ENCODE measurements at places on chromosomes 6 and 20.
A peak's percentile ranks its signal among the peaks of the same experiment; 100 is the strongest.

DNA sequence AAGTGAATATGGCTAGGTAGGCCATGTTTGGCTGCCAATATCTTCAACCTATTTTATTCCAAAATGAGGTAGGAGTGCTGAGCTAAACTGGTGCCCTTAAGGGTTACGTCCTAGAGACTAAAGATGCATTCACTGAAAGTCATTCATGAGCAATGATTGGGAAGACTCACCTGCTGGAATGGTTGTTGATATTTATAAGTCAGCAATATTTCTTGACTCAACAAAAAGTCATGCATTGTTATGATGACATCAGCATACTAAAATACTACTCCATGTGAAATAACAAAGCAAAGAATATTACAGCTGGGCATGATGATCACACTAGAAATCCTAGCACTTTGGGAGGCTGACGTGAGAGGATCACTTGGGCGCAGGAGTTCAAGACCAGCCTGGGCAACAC, 17.6 kb upstream of the NUP153 start:
- no peak for DNase-seq

DNA sequence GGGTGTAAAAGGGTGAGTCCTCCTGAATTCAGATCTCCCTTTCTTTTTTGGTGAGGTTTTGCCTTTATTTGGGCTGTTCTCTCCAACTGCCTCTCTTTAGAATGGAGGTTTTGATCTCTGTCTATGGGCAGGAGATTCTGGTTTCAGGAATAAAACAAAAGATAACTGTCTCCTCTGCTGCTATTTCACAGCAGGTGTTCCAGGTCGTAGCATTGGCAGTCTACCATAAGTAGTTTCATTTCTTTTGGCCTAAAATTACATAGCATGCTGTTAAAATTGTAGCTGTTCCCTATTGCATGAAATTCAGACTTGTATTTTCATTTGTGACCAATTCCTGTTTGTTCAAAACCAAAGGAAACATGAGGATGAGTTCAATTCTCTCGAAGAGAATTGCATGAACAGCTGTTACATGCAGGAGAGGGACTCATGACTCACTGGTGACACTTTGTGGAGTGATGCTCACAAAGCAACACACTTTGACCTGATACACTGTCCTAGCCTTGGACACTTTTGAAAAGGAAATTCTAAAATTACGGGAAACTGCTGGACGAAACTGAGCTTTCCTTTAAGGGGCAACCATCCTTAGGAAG, 76.8 kb upstream of the SIRPG start:
- peak; percentile 24 for DNase-seq

GRCh38 chr20:51378171-51378928, 164.2 kb downstream of the NFATC2 start:
- no peak for DNase-seq

DNA sequence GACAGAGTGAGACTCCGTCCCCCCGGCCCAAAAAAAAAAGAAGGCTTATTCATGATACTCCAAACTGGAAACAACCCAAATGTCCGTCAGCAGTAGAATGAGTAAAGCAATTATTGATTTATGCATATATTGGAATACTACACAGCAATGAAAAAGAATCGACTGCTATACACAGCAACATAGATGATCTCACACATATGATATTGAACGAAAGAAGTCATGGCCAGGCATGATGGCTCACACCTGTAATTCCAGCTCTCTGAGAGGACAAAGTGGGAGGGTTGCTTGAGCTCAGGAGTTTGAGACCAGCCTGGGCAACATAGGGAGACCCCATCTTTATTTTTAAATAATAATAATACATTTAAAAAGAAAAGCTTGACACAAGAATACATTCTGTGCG, 28.5 kb downstream of the BCAS4 start:
- no peak for DNase-seq

- peak; percentile 83 for DNase-seq
These were observed 2.8 kb downstream of the RNF24 start for GRCh38 chr20:4012589-4012988.

GRCh38 chr6:147508866-147509608, 547 bp downstream of the SAMD5 start:
- DNase-seq: no peak

DNA sequence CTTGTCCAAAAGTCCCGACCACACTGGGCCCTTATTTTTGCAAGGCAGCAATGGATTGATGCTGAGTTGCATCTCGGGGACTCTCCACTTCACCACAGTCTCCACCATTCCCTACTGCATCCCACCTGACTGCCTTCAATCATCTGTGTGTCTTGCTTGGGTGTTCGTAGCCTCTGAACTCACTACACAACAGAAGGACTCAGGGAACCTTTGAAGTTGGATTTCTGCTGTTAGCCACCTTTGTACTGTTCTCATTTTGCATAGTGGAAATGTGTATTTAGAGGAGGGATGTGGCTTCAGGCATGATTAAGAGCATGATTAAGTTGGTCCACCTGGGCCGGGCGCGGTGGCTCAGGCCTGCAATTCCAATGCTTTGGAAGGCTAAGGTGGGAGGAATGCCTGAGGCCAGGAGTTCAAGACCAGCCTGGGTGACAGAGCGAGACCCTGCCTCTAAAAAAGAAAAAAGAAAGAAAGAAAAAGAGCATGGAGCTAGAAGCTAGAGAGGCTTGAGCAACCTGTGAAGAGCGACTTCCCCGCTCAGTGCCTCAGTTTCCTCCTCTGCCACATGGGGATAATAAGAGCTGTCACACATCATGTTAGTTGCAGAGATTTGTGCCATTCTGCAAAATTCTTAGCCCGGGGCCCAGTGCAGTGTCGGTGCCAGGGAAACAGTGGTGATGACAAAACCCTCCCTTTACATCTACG, 121.3 kb upstream of the PTPN1 start:
- no peak for DNase-seq

DNA sequence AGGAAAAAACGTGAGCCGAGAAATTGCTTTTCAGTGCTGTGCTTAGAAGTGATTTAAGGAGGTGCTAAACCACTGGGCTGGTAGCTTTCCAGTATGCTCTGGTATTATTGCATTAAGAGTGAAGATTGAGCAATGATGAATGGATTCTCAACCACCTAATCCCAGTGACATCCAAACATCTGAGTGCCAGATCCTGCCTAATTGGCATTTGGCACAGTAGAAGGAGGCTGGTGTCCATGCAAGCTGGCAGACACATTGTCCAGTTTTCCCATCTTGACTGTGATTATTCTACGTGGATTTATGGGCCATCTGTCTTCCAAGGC, 398.0 kb upstream of the PLCB4 start:
- no peak for DNase-seq

- DNase-seq: no peak
These were observed 441.8 kb downstream of the PTPRT start for GRCh38 chr20:42747765-42748411.

DNA sequence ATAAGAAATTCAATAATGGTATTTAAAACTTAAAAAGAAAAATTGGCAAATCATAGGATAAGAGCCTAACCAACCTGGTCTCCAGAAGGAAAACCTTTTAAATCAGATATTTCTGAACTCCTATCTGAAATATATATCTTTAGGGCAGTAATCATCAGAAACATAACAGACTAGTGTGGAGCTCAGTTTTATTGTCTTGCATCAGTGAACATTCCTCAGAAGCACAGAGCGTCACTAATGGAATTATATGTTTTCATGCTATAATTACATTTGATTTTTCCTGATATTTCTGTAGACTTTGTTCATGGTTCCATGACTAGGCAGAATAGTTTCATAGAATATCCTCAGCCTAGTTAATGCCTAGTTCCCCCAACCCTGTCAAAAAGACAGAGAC, 262.2 kb downstream of the EYA4 start:
- no peak for DNase-seq

- no peak for DNase-seq
These were observed 176.5 kb upstream of the GJE1 start for GRCh38 chr6:141956046-141956761.

GRCh38 chr20:15799871-15800270, 773.4 kb downstream of the KIF16B start:
- no peak for DNase-seq

- no peak for DNase-seq
These were observed 487.0 kb upstream of the BTBD3 start for GRCh38 chr20:11430652-11431051.

GRCh38 chr6:6971369-6971768, 136.4 kb upstream of the RREB1 start:
- DNase-seq: no peak

GRCh38 chr6:37033255-37033654, 27.8 kb downstream of the FGD2 start:
- DNase-seq: peak; percentile 75

- peak; percentile 57 for DNase-seq
These were observed 190.0 kb downstream of the PLCB4 start for GRCh38 chr20:9258901-9259300.

DNA sequence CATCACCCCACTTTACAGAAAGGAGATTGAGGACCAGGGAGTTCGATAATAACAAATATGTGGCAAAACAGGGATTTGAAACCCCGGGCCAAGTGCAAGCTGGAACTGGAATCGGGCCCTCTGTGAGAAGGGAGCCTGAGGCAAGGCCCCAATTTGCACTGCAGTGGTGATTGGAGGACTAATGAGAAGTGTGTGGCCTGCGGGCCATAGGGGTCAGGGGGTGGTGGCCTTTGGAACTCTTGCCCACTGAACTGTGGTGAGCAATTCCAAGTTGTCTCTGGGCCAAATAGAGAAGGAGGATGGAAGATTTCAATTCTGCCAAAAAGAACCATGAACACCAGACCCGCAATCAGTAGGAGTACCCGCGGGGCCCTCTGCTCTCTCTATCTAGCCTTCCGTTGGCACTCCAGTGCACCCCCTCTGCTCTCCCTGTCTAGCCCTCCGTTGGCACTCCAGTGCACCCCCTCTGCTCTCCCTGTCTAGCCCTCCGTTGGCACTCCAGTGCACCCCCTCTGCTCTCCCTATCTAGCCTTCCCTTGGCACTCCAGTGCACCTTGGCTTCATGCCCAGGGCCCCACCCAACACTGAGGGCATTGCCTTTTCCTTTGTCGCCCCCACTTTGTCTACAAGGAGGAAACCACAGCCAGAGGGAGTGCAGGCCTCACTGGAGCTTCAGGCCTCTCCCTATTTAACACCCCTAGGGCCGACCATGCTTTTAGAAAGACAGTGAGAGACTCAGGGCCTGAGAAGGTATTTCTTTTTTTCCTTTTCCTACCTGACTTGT, 6.0 kb upstream of the PTPRA start:
- DNase-seq: no peak

- DNase-seq: no peak
These were observed 137.8 kb downstream of the MYB start for GRCh38 chr6:135318738-135319469.

DNA sequence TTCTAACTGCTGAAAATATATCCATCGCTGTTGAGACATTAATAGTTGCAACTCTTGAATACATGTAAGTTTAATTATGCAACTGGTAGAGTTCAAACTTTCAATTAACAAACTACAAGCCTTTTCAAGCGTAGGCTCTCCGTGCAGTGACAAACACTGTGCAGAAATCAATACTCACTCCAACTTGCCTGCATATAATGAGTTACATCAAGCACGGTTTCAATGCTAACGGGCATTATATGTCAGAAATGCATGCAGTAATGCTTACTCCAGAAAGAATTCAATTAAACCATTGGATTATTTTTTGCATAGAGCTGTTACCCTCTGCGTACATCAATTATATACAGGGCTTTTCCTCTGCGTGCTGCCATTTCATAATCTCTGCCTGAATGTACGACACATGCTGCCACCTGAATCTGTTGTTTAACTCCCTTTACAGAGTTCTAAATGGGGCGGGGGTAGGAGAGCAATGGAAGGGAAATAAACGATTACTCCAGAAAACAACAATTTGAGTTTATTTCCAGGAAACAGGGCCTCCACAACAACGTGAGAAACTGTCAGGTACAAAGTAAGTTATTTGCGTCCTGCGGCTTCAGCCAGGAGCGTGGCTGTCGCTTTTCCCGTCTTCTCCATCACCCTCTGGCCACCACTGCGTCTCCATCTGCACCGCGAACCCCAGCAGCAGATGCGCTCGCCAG, 1.8 kb downstream of the PTPRK start:
- no peak for DNase-seq

DNA sequence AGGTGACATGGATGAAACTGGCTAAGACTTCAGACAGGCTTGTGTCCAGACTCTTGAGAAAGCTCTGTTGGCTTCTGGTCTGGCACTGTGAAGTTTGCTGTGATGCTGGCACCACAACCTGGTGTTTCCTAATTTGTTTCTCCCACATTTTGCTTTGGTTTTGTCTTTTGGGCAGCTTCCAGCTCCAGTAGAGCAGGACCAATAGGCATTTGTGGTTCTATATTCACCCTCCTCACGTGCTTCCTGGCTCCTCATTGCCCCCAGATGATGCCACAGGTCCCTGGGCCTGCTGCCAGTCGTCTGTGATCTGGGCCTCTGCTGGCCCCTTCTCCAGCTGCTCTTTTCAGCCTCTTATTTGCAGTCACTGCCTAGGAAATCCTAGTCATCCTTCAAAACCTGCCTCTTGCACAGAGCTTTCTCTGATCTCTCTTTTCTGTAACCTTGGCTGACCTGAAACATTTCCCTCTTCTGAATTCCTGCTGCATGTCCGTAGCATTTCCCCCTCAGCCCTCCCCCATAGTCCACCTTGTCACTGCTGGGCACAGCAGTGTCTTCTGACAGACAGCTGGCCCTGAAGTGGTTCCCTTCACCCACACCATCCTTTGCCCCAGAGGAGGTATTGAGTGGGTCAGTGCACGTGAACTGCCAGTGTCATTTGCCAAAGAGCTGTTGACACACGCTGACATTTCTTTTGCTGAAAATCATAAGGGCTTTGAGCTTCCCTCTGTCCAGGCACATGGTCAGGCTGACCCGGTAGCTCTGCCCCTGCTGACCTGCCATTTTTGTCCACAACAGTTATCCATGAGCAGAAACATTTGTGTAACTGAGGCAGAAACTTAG, 63.0 kb downstream of the PTPN1 start:
- no peak for DNase-seq

- DNase-seq: no peak
These were observed 374.1 kb upstream of the CITED2 start for GRCh38 chr6:139748353-139749146.

- no peak for DNase-seq
These were observed 112.6 kb downstream of the B3GAT2 start for GRCh38 chr6:70844301-70844700.

DNA sequence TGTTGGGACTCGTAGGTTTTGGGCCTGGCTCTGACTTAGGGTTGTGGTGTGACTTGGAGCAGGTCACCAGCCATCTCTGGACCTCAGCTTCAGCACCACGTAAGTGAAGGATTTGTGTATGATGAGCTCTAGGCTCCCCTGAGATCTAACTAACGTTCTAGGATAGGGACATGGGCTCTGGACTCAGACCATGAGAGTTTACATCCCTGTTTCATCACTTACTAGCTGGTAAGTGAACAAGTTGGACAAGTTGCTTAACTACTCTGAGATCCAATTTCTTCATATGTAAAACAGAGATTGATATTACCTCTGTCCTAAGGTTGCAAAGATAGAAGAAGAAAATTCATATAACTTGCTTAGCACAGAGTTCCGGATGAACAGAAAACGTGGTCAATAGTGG, 20.3 kb upstream of the PNPLA1 start:
- no peak for DNase-seq

- no peak for DNase-seq
These were observed 529.0 kb downstream of the TBC1D32 start for GRCh38 chr6:120805276-120805675.

All from CD14-positive monocyte (primary cell).